OCI-M1 (cell line): ENCODE measurements at places on chromosomes 5 and 9.

DNA sequence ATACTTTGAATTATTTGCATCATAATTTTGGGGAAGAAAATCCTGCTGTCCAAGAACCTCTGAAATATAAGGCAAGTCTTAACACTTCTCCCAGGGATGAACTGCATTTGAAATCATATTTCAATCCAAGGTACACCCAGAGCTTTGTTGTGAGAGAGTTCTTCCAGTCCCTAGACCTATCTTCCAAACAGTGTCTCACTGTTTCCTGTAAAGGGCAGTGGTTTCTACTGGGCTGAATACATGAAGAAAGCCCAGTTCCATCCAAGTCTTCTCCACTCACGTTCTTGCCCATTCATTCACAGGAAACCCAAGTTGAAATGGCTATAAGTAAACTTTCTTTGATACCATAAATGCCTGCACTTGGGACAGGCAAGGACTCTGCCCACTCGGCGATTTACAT lies 108.3 kb upstream of the LHFPL2 start:
- no peak for DNase-seq

- no peak for DNase-seq
These were observed 26.6 kb downstream of the DPYSL3 start for GRCh38 chr5:147483188-147483790.

- DNase-seq, result no peak
These were observed 183.5 kb downstream of the GNA14 start for GRCh38 chr9:77464661-77465060.

GRCh38 chr5:174877987-174878386 lies 153.6 kb downstream of the MSX2 start:
- DNase-seq, result no peak

- DNase-seq, result no peak
These were observed 689.4 kb upstream of the WWC1 start for GRCh38 chr5:167602067-167602466.

DNA sequence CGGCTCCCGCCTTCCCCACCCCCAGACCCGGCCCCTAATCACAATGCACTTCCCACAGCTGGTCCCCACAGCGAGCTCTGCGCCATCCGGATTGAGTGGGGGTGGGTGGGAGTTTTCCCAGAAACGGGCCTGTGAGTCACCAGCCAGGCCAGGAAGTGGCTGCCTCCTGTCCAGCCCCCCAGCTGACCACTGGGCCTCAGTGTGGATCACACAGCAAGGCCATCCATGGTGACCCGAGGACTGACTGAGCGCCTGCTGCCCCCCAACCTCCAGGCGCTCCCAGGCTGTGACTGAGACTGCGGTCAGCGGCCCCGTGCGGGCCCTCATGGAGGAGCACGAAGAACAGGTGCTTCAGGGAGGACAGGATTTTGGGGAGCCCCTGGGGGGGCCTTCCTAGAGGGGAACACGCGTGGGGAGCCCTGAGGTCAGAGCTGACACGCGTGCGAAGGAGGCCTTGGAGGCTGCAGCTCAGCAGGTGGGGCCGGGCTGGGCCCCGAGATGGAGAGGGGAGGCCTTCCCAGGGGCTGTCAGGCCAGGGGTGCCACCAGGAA lies 48.3 kb upstream of the EGFL7 start:
- peak; percentile 48 for DNase-seq

DNA sequence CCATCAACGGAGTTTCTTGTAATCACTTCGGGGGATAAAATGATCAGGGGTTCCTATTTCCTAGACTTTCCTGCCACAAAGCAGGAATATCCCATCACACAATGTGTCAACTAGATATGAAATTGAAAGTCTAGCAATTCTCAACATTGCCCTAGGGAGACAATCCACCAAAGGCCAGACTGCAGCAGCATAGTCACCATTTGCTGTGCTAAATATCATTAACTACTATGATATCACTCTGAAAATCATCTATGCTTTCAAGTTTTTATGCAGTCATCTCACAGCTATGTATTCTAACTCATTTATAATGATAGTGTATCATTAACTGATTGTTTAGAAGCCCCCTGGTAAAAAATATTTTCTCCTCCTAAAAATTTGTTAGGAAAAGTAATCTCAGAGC lies 342.6 kb upstream of the CDH6 start:
- DNase-seq, result no peak

- peak; percentile 65 for DNase-seq
These were observed 21.1 kb upstream of the EEIG1 start for GRCh38 chr9:128001779-128002298.

- no peak for DNase-seq
These were observed 161.6 kb upstream of the PDE4D start for GRCh38 chr5:60055168-60055567.

GRCh38 chr5:92580814-92581213 lies 1000.2 kb downstream of the NR2F1-AS1 start:
- no peak for DNase-seq

DNA sequence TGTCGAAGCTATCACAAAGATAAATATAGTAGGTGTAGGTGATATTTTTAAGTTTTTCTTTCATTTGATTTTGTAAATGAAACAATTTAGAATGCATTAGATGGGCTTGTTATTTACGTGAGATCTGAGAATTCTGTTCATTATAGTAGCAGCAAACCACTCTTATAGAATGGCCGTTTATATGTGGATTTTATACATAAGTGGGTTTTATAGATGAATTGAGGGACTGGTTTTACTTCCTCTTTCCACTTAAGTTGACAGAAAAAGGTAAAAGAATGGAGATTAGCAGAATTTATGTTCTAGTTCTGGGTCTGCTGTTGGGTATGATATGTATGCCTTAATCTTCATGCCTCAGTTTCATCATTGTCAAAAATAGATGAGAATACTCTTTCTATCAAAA lies 5.6 kb downstream of the RMI1 start:
- peak; percentile 81 for DNase-seq

DNA sequence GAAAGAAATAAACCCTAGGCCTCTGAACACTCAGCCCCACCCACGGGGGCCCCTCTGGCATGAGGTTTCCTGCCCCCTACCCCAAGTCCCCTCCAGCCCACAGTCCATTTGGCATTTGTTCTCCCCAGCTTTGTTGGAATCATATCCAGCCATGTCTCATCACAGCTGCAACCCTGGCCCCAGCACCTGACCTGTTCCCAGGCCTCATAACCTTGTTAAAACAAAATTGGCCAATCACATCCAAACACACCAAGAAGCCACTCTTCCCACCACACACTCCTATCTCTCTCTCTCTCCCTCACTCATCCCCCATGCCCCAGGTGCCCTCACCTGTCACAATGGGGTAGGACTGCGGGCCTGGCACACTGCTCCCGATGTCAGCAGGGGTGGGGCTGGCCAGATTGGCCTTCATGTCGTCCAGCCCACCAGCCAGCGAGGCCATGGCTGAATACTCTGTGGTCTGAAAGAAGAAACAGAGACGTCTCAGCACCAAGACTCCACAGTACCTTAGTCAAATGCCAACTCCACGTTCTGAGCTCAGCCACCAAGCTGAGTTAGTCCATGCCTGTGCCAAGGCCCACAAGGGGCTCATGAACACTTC lies 110.9 kb downstream of the PAX5 start:
- no peak for DNase-seq

DNA sequence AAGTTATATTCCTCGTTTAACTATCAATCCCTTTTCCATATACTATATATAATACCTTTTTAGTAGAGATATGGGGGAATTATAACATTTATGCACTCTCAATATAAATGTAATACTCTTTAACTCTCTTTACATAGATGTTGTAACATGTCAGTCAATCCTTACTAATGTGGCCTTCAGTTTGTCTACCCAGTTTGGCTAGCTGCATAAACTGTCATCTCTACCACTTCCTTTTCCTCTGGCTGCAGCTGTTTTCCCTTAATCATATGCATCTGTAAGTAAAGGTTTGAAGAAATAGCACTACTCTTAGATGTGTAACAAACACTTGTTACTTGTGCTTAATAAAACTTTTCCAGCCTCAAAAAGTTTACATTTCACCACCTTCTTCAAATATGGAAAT lies 13.4 kb downstream of the ABHD17B start:
- peak; percentile 73 for DNase-seq

DNA sequence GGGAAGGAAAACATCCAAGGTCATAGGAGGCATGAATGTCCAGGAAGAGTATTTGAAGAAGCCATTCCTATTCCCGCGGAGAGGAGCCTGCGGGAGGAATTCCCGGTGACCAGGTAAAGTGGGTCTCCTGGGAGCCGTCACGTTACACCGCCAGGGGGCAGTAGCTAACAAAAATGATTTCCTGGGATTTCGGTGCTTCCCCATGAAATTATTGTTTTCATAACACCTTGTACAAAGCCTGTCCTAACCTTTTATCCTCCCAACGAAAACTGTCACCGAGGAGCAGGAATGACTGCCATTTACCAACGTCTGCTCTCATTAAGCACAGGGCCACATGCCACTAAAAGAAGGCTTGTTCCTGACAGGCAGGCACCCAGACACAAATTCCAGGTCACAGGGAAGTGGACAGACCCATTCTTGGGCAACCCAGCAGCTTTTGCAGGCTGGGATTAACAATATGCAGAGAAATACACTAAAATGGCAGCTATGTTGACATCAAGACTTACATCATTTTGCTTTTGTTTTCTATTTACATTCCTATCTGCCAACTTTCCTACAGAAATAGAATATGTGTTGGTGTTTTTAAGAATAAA lies 41.2 kb upstream of the CTSL start:
- DNase-seq, result peak; percentile 30

DNA sequence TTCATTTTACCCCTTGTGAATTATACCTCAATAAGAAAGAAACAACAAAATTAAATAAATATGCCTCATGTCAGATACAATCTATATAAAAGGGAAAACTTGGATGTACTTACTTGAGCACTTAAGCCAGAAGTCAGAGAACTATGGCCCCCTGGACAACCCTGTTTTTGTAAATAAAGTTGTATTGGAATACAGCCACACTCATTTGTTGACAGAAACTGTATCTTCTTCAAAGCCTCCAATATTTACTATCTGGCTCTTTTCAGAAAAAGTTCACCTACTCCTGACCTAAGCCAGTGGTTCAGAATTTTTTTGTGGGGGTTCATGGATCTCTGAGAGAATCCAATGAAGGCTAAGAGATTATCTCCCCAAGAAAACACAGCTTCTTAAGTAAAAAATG lies 45.3 kb upstream of the RASEF start:
- no peak for DNase-seq

DNA sequence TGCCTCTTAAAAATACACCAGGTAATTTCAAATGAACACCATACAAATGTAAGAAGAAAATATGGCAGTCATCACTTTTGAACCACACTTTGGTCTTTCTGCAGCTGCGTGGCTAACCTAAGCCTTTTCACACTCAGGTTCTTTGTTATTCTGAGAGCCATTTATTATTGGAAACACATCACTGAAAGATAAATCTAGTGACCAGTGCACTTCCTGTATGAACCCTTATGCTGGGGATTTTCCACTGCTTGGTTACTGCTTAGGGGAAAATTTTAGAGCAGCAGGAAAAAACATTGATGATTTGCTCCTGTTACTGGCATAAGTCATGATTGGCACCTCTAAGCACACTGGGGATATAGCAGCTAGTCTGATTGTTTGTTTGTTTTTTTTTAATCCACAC lies 58.6 kb upstream of the RANBP3L start:
- DNase-seq, result no peak

GRCh38 chr5:1058083-1058945 lies 49.7 kb downstream of the NKD2 start:
- no peak for DNase-seq

GRCh38 chr9:125906144-125906543 lies 159.0 kb downstream of the PBX3 start:
- DNase-seq, result no peak

- no peak for DNase-seq
These were observed 866 bp downstream of the SLC22A5 start for GRCh38 chr5:132370181-132370970.

GRCh38 chr5:137233726-137234125 lies 265.4 kb downstream of the SPOCK1 start:
- DNase-seq, result no peak

DNA sequence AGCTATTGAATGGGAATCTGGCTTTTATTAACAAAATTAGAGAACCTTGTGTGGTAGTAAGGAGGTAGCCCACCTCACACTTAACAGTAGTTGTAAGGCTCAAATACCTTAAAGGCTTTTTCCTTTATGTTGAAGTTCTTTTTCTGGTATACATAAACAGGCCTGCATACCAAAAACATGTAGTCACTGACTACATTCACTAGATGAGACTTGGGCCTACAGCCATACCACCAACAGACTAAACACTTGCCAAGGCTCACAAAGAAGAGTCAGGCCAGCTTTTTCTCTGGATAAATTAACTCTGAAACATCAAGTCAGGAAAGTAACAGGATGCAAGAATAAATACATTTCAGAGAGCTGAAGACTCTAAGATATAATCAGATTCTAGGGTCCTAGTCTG lies 78.6 kb upstream of the MPDZ start:
- DNase-seq, result no peak

GRCh38 chr5:12357626-12358025 lies 453.4 kb upstream of the CTNND2 start:
- DNase-seq, result no peak

GRCh38 chr9:130291474-130291873 lies 25.9 kb downstream of the HMCN2 start:
- no peak for DNase-seq

- DNase-seq, result peak; percentile 71
These were observed 43.0 kb upstream of the GNAQ start for GRCh38 chr9:78074385-78075291.

DNA sequence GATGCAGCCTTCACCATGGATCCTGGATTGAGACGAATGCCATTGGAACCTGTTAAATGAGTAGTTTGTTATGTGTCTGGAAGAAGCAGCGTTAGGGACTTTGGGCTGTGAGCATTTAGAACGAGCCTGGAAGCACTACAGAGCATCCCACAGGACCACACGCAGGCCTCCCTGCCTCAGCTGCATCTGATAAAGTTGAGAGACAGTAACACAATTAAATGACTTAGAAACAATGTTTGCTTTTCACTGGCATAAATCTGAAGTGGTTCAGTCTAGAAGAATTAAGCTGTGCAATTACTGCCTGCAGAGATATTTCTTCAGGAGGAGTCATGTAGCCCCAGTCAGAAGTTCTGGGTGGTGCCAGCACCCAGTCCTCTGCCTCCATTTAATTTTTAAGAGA lies 9.8 kb upstream of the TLX3 start:
- DNase-seq, result no peak

GRCh38 chr5:81097713-81098112 lies 135.4 kb upstream of the CKMT2 start:
- no peak for DNase-seq

DNA sequence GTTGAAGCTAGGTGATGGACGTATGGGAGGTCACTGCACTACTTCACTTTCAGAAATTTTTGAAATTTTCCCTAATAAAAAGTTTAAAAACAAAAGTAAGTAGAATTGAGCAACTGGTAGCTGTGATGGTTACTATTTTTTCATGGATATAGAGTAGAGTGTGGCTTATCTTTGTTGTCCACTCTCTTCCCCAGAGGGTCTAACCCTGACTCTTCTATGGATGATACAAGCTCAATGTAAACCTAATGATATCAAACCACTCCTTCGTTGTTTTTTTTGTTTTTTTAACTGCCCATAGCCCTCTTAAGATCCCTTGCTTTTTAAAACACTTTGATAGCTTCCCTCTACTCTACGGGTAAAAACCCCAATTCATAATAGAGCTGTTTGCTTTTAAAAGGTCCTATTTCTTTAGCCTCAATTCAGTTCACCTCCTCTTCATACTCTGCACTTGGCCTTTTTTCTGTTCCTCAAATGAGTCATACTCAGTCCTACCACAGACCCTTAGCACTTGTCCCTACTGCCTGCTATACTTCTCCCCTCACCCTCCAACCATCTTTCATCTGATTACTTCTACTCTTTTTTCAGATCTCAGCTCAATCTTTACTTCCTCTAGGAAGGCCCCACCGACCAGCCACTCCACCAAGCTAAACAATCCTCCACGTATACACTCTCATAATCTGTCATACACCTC lies 2.6 kb downstream of the HDAC3 start:
- DNase-seq, result peak; percentile 76
